ENCODE measurements at places on chromosomes 2 and 18. TPM values are rescaled to one million over a fixed set of nuclear protein-coding genes. Genes with fewer than 3 reads are reported as not detected.

C2orf72 gene
- 0.16 TPM for total RNA-seq

RND3 gene
- total RNA-seq, result 104 TPM

RIF1 gene
- 44.9 TPM for total RNA-seq

APOB gene
- under 0.01 TPM for total RNA-seq

SAG gene
- total RNA-seq, result not detected

MBD5 gene
- total RNA-seq, result 26.6 TPM

RPIA gene
- total RNA-seq, result 22.7 TPM

DSG4 gene
- not detected for total RNA-seq

TET3 gene
- 2.6 TPM for total RNA-seq

DOK1 gene
- 18.3 TPM for total RNA-seq

KCNF1 gene
- 3.1 TPM for total RNA-seq

ALK gene
- not detected for total RNA-seq

ELOA2 gene
- not detected for total RNA-seq

HMSD gene
- not detected for total RNA-seq

NEUROD1 gene
- total RNA-seq, result not detected

GPR55 gene
- total RNA-seq, result not detected

ATG9A gene
- 36.8 TPM for total RNA-seq

AQP12B gene
- not detected for total RNA-seq

All from bladder microvascular endothelial cell (primary cell).